ENCODE measurements at places on chromosomes 16 and 17.

DNA sequence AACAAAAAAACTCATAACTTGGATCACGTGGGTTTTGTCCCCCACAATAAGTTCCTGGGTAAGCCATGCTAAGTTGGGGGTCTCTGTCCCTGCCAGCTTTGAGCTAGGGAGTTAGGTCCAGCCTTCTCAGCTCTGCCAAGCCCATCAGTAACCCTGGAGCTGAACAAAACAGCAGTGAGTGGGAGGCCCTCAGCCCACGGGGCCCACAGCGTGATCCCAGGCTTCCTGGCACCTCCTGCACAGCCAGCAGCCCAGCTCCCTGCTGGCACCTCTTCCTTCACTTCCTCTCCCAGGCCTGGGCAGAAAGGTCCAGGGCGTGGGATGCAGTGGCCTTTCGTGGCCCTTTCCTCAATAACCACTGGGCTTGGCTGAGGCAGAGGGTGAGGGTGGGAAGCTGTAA is 35.5 kb upstream of the CDC42EP4 start:
- DNase-seq: no peak

- DNase-seq: no peak
Measured at GRCh38 chr16:17334096-17334495, 136.7 kb downstream of the XYLT1 start.

- DNase-seq: no peak
Measured at GRCh38 chr17:39688475-39688835, 598 bp upstream of the PGAP3 start.

DNA sequence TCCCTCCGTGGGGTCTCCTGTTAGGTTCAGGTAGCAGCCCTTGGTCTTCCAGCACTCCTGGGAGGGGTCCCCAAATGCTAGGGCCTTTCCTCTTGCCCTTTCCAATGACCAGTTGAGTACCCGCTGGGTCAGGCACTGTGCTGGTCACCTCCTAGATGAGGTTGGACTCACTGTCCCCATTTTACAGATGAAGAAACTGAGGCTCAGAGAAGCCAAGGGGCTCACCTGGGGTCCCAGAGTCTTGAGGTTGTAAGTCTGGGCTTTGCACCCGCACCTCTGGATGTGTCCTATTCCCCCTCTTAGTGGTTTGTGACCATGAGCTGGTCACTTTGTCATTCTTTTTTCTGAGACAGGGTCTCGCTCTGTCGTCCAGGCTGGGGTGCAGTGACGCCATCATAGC is 1.4 kb upstream of the CASKIN1 start:
- DNase-seq: no peak

GRCh38 chr17:61203671-61204131 is 195.9 kb upstream of the TBX2 start:
- DNase-seq: no peak

GRCh38 chr16:89269805-89270665 is 52.5 kb downstream of the ZNF778 start:
- no peak for DNase-seq

GRCh38 chr16:12646490-12647274 is 157.0 kb downstream of the CPPED1 start:
- DNase-seq: peak; percentile 80

DNA sequence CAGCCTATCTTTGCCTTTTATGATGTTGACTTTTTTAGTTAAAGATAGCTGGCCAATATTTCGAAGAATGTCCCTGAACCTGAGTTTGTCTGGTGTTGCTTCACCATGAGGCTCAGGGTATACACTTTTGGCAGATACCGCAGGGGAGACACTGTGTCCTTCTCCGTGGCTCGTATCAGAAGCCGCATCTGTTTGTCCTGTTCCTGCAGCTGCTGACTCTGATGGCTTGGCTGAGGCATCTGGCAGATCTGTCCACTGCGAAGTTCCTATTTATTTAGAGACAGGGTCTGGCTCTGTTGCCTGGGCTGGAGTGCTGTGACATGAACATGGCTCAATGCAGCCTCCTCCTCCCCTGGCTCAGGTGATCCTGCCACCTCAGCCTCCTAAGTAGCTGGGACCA is 93.5 kb downstream of the CRISPLD2 start:
- no peak for DNase-seq

DNA sequence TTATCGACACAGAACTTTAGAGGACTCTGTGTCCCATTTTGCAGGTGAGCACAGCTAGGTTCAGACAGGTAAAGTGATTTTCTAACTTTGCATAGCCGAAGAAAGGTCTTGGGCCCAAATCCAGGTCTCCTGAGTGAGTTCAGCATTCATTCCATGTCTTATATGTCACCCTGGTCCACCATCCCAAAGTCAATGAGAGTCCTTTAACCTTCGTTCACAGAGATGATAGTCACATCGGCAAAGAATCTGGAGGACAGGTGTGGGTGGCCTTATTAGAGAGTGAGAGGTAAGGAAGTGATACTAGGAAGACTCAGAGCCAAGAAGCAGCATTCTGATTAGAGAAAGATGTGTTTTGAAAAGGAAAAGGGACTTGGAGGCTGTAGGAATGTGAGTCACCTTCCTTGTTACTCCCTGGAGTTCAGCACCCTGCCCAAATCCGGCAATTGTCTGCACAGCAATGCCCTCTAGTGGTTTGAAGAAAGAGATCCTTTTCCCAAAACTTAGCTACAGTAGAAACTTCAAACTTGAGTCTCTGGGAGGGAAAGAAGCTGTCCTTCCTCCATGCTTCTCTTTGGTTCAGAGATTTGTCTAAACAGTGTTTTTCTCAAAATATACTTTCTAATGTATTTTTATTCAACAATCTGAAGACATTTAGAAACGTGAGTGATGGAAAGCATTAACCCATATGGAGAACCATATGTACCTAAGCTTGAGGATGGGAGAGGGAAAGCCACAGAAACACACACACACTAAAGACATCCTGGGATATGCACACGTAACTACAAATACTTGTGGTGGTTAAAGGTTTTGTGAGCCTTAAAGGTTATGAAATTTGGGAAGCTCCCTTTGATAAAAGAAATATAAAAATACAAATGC is 96.4 kb upstream of the SHISA6 start:
- DNase-seq: peak; percentile 3

DNA sequence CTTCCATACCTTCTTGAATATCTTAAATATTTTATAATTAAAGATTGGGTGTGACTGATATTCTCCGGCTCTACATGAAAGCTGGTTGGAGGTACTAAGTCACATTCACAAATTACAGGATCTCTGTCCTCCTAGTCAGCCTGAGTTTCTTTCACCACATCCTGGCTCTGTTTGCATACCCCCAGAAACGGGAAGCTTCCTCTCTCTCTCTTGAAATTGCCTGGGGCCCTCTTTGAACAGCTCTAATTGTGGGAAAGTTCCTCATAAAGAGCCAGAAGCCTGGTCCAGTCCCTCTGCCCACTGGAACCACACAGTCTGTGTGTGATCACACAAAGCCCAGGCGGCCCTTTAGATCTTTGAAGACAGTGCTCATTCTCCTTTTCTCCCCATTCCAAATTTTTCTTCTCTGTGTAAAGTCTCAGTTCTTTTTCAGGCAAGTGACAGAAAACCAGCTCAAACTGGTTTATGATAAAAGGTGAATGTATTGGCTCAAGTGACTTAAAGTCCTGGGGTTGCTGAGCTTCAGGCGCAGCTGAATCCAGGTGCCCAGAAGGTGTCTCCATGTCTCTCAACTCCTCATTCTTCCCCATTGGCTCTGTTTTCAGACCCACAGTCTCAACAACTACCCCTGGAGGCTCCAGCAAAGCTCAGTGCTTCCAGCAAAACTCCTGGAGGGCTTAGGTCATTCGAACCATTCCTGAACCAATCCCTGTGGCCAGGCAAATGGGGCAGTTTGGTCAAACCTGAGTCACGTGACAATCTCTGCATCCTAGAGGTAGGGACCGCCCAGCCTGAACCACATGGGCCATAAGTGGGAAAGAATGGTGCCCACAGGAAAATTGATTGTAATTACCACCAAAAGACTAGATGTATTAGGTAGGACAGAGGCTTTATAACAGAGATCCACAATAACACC is 8.5 kb upstream of the RAI1 start:
- DNase-seq: no peak

GRCh38 chr17:35747540-35748017 is 5.5 kb downstream of the GAS2L2 start:
- DNase-seq: peak; percentile 54

DNA sequence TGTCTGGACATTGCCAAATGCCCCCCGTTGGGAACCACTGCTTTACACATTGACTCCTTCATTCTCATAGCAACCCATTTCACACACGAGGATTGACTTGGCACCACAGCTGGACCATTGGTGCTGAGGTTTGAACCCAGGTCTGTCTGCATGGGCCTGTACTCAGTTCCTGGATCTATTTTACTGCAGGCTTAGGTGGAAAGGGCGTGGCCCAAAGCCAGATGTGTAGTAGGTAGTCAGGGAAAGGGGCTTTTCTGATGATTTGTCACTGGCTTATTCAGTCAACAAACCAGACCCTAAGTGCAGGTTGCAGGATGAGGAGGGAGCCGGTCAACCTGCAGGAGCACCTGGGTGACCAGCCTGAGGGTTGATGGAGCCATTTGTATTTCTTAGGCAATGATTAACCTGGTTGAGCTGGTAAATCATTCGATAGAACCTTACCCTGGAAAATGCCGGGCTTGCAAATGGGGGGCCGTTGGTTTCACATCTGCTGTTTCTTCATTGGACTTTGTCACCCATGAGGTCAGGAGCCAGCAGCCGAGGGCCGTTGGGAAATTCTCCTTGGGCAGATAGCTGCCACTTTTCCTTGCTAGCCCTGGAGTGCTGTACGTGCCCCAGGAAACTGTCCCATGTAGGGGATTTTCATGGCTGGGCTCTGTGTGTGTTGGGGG is 104.4 kb downstream of the CMIP start:
- peak; percentile 87 for DNase-seq

GRCh38 chr16:27394516-27394915 is 7.5 kb upstream of the IL21R start:
- DNase-seq: no peak

GRCh38 chr17:11898526-11899235 is 98.6 kb downstream of the ZNF18 start:
- no peak for DNase-seq

DNA sequence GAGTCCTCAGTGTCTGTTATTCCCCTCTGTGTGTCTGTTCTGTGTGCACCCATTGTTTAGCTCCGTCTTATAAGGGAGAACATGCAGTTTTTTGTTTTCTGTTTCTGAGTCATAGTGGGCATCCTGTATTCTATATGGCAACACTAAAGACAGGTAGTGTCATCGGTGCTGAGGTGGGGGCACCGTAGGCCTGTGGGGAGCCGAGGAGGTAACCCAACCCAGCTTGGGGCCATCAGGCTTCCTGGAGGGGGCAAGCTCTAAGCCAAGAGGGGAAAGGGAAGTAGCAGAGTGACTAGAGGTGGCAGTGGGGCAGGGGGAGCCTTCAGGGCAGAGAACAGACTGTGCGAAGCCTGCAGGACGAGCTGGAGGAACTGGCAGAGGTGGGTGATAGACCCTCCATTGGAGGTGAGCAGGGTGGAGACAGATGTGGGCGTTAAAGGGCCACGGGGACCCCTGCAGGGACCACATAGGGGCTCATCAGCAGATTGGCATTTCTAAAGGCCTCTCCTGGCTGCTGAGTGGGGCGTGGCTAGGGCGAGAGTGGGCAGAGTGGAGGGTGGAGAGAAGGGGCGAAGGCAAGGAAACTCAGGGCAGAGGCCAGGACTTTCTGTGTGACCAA is 36.5 kb downstream of the CPNE2 start:
- no peak for DNase-seq

DNA sequence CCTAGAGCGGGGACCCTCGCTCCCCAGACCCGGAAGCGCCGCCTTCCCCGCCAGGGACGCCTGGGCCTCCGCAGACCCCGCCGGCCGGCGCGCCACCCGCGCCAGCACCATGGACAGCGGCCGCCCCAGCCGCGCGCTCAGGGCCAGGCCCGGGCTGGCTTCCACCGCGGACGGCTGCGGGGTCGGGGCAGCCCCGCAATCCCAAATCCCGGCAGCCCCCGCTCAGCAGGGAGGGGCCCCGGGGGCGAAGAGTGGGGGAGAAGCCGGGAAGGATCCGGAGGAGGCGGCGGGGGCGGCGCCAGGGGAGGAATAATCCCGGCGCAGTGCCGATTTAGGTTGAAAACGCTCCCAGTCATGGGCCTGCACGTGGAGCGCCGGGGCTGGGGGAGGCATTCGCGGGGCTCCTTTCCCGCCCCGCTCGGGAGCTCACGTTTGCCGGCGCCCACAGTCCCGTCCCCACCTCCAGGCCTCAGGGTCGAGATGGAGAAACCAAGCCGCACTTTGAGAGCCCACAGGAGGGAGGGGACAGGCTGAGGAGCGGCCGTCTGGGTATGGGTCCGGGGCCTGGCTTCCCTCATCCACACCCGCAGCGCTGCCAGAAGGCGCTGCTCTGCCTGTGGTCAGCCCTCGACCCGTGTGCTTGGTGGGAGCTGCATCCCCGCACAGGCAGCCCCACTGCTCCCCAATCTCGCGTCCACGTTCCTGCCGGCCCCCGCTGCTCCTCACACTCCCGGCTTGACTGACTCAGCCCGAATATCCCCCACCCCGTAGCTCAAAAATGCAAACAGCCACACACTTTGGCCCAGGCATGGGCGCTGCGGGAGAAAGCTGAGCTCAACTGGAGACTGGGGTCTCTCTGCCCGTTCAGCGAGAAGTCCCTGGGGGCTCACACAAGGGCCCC is 4.7 kb downstream of the FBXL16 start:
- DNase-seq: no peak

- no peak for DNase-seq
Measured at GRCh38 chr16:15948532-15949209, 745 bp upstream of the ABCC1 start.

GRCh38 chr16:23557779-23558702 is 514 bp downstream of the UBFD1 start:
- DNase-seq: peak; percentile 45

DNA sequence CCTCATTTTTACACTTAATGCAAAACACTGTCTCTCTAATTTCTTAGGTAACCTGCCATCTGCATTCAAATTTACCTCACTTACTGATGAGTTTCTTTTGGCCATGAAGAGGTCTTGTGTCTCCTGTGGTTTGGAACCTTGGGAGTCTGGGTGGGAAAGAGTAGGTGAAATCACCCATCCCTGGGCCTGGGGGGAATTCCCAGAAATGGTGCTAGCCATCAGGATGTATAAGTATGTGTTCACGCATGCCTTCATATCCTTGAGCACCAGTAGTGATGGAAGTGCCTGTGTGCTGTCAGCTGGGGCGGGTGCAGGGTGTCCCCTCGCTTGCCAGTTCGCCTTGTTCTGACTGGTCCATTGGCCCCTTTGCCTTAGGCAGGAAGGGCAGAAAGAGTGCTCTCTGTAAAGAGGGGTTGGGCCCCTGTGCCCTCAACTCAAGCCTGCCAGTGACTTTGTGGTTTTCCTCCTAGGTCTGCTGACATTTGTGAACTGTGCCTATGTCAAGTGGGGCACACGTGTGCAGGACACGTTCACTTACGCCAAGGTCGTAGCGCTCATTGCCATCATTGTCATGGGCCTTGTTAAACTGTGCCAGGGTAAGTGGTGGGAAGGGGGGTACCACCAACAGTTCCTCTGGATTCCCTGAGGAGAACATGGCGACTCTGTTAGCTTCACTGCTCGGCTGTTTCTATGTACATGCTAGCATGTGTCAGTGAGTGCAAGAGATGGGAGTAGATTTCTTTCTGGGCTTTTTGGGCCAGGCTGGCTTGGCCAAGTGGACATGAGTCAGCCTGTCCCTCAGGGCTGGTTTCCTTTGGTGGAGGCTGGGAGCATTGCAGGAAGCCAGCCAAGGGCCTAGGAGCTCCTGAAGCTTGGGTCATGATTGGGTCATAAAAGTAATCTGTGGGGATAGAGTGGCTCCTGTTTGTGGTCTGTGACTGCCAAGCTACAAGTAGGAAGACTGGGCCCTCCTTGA is 23.2 kb downstream of the SLC7A6OS start:
- DNase-seq: peak; percentile 90
